ENCODE measurements at places on chromosomes 3 and 15. TPM values are rescaled to one million over a fixed set of nuclear protein-coding genes. Genes with fewer than 3 reads are reported as not detected.

DNA sequence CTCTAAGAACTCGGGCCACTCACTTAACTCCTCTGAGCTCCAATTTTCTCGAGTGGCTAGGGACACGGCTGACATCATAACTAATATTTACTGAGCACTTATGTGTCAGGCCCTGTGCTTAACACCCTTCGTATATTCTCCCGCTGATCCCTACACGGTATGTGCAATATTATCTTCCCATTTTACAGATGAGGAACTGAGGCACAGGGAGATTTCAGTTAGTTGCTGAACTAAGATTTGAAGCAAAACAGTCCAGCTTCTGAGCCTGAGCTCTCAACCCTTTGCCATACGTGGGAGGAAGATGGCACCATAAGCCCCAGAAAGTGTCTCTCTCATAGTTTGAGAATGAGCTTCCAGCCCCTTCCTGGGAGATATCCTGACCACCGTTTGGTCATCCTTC, 19.6 kb downstream of the FAH start:
- no peak for DNase-seq

DNA sequence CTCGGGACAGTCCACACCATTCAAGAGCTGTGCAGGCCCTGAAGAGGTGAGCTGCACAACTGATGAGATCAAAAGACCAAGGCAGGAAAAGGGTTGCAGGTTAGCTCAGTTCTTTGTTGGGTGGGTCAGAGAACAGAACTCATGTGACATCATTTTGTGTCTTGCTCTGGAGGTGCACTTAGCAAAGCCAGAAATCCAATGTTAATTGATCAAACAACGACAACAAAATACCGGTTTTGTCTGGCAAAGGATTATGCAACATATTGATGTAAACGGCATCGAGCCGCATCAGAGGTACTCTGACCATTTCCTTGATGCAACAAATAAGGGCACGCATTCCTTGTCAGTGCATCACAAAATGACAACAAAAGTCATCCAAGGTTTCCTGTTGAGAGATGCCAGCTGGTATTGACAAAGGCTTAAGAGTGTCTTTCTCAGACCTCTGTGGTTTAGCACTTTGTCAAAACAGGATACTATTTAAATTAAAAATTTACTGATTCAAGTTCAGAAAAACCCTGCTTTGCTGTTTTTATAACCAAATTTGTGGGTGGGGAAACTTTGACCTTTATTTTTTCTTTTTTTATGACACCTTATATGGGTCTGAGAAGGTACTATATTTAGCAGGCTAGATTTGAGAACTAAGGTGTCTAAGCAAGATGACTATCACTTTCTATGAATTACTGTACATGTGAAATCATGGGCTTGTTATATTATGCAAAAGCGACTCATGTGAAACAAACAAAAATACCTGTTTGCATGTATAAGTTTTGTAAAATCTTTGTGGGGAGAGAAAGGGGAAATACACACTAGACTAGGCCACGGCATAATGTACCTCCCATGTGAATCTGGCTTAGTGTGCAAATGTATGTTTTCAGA, 496.1 kb downstream of the FOXP1 start:
- DNase-seq: no peak

DNA sequence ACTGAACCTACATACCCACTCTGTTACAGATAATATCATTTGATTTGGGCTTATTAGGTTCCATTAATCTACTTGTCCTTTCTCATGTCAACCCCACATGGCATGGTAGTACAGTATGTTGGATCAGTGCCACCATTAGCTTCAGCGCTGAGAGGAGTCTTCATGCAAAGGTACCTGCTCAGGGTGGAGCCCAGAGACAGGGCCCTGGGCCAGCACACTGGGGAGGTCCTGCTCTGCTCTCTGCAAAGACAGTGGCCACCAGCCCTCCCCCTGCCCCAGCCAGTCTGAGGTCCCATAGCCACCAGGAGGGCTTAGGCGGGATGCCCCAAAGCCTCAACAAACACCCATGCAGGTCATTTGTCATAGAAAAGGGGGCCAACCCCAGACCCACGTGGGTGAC, 71.0 kb downstream of the ATP10A start:
- no peak for DNase-seq

DNA sequence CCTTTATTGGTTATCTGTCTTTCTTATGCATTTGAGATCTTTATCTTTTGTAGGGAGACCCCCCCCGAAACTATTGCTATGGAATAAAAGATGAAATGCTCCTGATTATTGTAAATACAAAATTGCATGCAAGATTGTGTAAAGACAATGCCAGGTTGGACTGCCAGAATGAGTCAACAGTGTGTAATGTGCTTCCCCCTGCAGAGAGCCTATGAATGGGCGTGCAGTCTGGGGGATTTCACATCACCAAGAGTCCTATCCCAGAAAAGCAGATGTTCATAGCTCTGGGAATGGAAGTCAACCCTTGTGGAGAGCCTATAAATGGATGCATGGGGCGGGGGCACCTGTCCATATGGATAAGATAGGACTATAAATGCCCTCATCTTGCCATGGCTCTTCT, 584.3 kb downstream of the NSUN3 start:
- no peak for DNase-seq

DNA sequence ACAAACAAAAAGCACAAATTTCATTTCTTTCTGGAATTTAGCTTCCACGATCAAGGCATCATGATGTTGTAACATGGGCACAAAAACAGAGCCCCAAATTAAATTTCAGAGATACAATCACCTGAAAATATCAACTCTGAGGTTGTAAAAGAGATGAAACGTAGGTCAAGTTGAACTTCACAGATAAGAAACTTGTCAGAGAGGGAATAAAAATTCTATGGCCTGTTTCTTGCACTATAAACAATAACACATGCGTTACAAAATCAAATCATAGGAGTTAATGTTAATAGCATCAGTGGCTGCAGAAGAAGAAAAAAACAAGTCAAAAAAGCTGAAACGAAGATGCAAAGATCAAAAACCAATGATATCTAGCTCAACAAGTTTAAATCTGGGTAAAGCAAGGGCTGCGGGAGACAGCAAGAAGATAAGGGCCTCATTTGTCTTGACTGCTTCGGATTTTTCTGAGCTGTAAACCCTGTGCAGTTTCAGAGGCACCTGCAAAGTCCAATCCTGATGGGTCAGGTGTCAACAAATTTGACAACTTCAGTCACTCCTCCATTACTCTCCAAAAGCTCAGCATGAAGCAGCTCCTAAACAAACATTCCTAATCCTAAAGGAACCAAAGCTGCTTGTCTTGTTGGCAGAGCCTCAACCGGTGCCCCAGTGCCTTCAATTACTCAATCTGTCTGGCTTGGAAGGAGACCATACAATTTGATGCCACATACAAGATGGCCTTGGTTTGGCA, 219.8 kb downstream of the STT3B start:
- no peak for DNase-seq

DNA sequence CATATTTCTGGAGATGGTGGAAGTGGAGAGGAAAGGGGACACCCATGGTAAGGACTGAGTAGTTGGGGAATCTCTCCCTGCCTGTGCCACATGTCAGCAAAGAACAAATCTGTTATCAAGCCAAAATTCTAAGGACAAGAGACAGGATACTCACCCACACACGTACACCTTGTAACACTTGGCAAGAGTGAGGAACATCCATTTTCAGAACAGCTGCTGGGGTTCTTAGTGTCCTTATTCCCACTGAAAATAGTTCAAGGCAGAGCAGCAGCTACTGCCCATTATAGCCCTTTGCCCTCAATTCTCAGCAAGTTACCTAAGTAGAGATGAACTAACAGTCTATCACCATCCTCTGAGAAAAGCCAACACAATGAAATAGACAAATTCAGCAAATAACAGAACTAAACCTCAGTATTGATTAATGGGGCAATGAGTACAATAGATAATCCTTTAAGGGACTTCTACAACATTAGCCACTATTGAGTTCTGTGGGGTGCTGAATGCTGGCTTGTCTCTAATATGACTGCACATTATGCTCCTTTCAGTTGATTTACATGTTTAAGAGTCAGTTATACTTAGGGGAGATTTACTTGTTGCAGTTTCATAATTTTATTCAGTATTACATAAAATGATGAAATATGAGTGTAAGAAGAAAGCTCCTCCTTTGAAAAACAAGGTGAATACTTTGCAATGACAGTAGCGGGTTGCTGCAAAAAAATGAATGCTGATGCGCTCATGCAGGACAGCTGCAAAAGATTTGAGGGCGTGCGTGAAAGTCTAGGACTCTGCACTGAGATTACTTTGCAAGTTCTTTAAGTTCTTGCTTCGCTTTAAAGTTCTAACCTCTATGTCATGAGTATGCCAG, 22.4 kb downstream of the SENP5 start:
- DNase-seq: no peak

DNA sequence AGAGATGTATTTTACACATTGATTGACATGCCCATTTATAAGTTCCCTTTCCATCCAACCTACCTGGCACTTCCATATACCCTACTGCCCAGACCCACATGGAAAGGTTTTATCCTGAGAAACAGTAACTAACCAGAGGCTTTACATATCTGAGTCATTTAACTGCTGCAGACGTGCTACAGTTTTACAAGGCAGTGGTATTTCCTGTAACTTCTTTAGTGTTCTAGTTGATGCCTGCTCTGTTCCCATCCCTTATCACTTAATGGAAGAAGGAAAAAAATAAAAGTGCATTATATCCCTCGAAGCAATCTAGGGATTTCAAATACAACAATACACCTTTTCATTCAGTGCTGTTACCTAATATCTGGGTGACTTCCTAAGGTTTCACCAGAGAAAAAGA, 107.1 kb downstream of the TMCO5A start:
- no peak for DNase-seq

DNA sequence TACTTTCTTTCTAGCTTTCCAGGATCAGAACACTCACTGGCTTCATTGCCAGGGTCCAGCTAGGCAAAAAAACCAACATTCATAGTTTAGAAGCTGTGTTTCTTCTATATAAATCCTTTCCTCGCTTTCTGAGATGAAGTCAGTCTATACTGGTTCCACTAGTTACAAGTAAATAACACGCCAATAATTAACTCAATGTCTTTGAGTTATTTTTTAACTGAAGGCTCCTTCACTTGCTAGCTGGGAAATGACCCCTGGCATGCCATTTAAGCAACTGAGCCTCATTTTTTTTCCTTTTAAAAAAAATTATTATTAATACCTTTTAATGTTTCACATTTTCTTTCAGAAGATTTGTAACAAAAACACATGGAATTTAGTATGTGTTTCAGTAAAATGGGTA, 2.1 kb upstream of the CCDC174 start:
- DNase-seq: no peak

GRCh38 chr3:23824699-23825444, 19.1 kb downstream of the UBE2E1 start:
- DNase-seq: no peak

DNA sequence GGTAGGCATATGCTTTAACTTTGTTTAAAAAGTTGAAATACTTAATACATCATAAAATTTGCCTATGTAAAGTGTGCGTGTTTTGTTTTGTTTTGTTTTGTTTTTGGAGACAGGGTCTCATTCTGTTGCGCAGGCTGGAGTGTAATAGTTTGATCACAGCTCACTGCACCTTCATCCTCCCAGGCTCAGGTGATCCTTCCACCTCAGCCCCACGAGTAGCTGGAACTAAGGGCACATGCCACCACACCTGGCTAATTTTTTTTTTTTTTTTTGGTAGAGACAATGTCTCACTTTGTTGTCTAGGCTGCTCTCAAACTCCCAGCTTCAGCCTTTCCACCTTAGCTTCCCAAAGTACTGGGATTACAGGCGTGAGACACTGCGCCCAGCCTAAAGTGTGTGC, 42.5 kb downstream of the RAB7A start:
- DNase-seq: no peak

DNA sequence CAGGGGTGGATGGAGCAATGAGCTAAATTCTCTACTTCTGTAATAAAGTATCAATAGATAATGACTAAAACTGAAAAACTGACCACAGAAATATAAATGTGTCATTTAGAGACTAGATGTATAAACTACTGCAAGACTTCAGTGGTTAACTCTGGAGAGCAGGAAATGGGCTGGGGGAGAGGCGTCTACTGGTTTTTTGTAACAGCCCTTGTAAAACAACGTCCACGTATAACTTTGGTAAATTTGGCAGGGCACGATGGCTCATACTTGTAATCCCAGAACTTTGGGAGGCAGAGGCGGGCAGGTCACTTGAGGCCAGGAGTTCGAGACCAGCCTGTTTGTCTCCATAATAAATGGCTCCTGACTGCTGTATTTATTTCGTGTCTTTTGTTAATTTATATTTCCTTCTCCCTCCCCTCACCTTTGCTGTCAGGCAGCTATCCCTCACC, 12.5 kb downstream of the RAB27A start:
- DNase-seq: no peak

GRCh38 chr3:153572165-153572564, 410.1 kb downstream of the RAP2B start:
- no peak for DNase-seq

GRCh38 chr3:128187495-128187894, 34.2 kb downstream of the EEFSEC start:
- DNase-seq: no peak

DNA sequence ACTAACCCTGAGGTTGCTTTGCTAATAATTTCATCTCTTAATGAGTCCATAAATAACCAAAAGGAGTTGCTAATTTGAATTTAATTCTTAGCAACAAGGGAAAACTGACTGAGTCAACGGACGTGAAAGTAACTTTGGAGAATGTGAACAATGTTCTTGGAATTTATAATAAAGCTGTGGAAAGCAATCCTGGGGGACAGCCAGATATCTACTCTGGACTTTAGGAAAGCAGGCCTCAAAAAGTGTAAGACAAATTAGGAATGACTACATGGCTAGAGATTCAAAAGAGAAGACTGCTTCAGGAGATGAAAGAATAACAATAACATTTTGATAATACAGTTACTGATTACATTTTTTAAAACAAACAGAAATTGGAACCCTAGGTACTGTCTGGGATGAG, 318.4 kb upstream of the COL8A1 start:
- peak; percentile 30 for DNase-seq

- DNase-seq: peak; percentile 53
Measured at GRCh38 chr3:97959872-97960271, 12.4 kb downstream of the RIOX2 start.

- DNase-seq: no peak
Measured at GRCh38 chr15:62455441-62455921, 290.4 kb upstream of the C2CD4B start.

DNA sequence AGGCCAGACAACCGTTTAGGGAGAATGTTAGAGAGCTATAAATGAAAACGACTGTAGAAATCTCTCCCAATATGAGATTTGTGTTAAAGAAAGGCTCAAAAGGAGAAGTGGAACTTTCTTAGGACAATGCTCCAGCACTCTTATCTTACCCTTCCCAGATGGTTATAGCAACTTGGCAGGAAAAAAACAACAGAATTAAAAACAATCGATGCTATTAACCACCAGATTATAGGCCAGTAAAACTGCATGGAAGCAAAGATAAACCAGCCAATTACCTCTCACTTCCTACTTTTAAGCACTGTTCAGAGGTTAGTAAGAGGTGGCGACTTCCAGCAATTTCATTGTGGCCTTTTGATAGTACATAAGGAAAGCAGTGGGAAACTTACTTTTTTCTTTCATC, 72.9 kb downstream of the TMCC1 start:
- no peak for DNase-seq

Gene VILL
- polyA plus RNA-seq: 3.7 TPM

Gene SLC12A1
- not detected for polyA plus RNA-seq

Gene SERPINI1
- 7.9 TPM for polyA plus RNA-seq

Gene CHCHD4
- polyA plus RNA-seq: 14.1 TPM

Gene GOLGA8R
- 2.4 TPM for polyA plus RNA-seq

Gene P2RY13
- polyA plus RNA-seq: 0.53 TPM

Gene ANKRD34C
- not detected for polyA plus RNA-seq

Gene IGSF10
- polyA plus RNA-seq: 21.2 TPM

Gene GPR62
- polyA plus RNA-seq: 0.29 TPM

Gene TFRC
- polyA plus RNA-seq: 49.6 TPM

Data from muscle of back (tissue), 13 donors.